Articular chondrocyte of knee joint (primary cell): ENCODE measurements at places on chromosomes 16 and 17. TPM values are rescaled to one million over a fixed set of nuclear protein-coding genes. Genes with fewer than 3 reads are reported as not detected.

Gene ANKRD13B
- 7.1 and 7.7 TPM in 2 replicates for total RNA-seq

Gene MT1E
- total RNA-seq = 50.9 and 55.0 TPM in 2 replicates

Gene C17orf113
- total RNA-seq = 0.11 and 0.26 TPM in 2 replicates

Gene SKAP1
- not detected in 2 replicates for total RNA-seq

Gene PIRT
- not detected in 2 replicates for total RNA-seq

Gene WNT9B
- total RNA-seq = 0.97 and 1.2 TPM in 2 replicates

Gene CRISPLD2
- total RNA-seq = 45.5 and 53.3 TPM in 2 replicates

Gene CES4A
- 3.6 and 5.0 TPM in 2 replicates for total RNA-seq

Gene KRTAP4-6
- not detected in 2 replicates for total RNA-seq

Gene DNAH9
- 0.22 and 0.26 TPM in 2 replicates for total RNA-seq

Gene BPTF
- 67.5 and 68.6 TPM in 2 replicates for total RNA-seq

Gene PTX4
- not detected in 2 replicates for total RNA-seq

Gene HS3ST2
- not detected in 2 replicates for total RNA-seq

Gene COX6A2
- not detected in 2 replicates for total RNA-seq

Gene SLFN12
- 13.5 and 20.9 TPM in 2 replicates for total RNA-seq

Gene HSPB9
- total RNA-seq = not detected in 2 replicates

Gene CCDC154
- 0.13 and 0.22 TPM in 2 replicates for total RNA-seq

Gene INCA1
- total RNA-seq = 0.22 and 0.39 TPM in 2 replicates

Gene CHRNE
- total RNA-seq = 0.65 TPM in 2 replicates

Gene TNFRSF13B
- total RNA-seq = not detected in 2 replicates

Gene VASN
- total RNA-seq = 130 and 192 TPM in 2 replicates

Gene HSF5
- total RNA-seq = 0.13 TPM in 1 of 2 replicates, not detected in the other

Gene PROCA1
- 0.54 and 0.78 TPM in 2 replicates for total RNA-seq

Gene ATP2A3
- total RNA-seq = 3.7 and 3.9 TPM in 2 replicates

Gene KRT28
- total RNA-seq = not detected in 2 replicates

Gene GPR142
- total RNA-seq = not detected in 2 replicates

Gene GIT1
- 22.9 and 24.0 TPM in 2 replicates for total RNA-seq

Gene OR3A3
- total RNA-seq = not detected in 2 replicates

Gene SSTR5
- 0.26 and 0.32 TPM in 2 replicates for total RNA-seq

Gene KRT20
- total RNA-seq = not detected in 2 replicates

Gene PMP22
- total RNA-seq = 189 and 249 TPM in 2 replicates

Gene TMEM235
- total RNA-seq = not detected in 2 replicates

Gene TPSD1
- total RNA-seq = not detected in 2 replicates

Gene TEKT1
- not detected in 2 replicates for total RNA-seq

Gene FAHD1
- 28.1 and 49.4 TPM in 2 replicates for total RNA-seq

Gene SDR42E1
- total RNA-seq = 6.8 and 9.9 TPM in 2 replicates

Gene NUDT16L1
- 15.3 and 16.4 TPM in 2 replicates for total RNA-seq

Gene GUCY2D
- not detected in 2 replicates for total RNA-seq

Gene ACSM2A
- not detected in 2 replicates for total RNA-seq

Gene TAT
- total RNA-seq = not detected in 2 replicates

Gene ZNF768
- 15.3 and 18.1 TPM in 2 replicates for total RNA-seq

Gene CD300E
- under 0.01 TPM in 1 of 2 replicates, not detected in the other for total RNA-seq
